ENCODE measurements at places on chromosomes 5 and 9.

DNA sequence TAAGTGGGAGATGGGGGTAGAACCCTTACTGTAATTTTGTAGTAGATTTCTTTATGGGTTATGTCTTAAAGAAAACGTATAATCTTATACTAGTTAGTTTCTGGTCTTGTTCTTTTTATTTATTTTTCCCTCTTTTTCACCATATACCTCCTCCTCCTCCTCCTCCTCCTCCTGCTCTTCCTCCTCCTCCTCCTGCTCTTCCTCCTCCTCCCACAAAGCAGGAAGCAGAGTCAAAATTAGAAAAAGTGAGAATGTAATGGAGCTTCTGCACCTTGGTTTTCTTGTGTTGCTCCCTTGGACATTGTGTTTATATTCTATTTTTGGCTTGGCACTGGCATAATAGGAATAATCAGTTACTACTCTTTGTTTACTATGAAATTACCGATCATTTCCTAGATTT lies 4.5 kb downstream of the MACIR start:
- DNase-seq: no peak

GRCh38 chr9:126428534-126429175 lies 102.0 kb downstream of the MVB12B start:
- no peak for DNase-seq

DNA sequence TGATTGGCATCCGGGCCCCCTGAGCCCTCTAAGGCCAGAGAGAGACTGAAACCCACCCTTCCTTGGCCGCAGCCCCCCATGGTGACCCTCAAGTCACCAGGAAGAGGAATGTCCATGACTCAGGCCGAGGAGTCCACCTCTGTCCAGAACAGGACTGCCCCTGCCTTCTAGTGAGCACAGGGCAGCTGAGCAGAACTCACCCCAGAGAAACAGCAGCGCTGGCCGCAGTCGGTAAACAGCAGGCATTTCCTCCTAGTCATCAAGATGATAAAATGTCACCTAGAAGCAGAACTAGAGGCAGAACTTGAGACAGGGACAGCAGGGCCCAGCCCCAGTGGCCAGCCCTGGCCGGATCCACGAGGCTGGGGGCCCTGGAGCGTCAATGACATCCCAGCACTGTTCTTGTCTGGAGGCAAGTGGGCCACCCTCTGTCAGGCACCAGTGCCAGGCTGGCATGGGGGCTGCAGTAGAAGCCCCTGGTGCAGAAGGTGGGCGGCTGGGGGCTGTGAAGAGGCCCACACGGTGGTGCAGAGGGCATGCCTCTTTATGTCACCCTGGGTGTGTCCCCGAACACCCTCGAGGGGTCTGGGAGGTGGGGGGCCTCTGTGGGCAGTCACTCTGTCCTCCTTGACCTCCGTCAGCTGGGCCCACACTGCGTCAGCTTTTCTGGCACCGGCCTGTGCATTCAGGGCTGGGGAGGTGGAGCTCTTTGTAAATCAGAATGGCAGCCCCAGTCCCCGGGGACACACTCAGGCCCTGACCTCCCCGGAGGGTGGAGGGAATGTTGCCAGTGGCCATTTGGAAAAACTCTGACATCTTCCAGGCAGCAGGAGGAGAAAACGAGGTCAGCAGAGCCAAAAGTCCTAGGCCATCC lies 83.0 kb downstream of the NTNG2 start:
- DNase-seq: peak; percentile 60

GRCh38 chr5:145540375-145540774 lies 294.8 kb downstream of the PRELID2 start:
- no peak for DNase-seq

DNA sequence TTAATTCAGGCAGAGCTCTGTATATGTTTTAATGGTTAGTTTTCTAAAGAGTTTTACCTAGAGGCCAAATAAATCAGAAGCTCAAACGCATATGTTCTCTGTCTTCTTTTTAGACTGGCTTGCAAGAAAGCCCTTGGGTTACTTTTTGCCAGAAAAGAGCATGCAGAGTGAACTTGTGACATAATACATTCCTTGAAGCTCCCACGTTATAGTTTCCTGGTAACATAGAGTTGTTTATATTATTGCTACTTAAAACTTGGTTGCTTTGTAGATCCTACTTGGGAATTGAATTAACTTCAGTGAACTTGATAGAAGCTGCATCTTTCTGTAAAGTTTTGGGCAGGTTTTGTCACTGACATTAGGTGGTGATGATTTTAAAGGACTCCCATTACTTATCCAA lies 102.9 kb downstream of the C9orf152 start:
- no peak for DNase-seq

DNA sequence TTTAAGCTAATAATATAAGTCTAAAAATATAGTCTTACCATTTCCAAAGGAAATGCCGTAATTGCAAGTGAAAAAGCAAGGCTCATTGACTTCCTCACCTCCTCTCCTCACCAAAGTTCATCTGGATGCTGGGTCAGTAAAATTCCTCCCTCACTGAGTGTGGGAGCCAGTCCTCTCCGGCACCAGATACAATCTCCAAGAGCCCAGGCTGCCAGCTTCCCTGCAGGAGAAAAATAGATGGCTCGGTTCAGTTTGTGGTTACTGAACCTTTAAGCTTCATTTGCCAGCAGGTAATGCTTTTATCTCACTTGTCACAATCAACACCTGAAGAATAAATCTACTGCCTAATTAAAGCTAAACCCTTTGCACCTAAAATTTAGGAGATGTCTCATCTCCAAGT lies 115.3 kb upstream of the VLDLR start:
- DNase-seq: no peak

DNA sequence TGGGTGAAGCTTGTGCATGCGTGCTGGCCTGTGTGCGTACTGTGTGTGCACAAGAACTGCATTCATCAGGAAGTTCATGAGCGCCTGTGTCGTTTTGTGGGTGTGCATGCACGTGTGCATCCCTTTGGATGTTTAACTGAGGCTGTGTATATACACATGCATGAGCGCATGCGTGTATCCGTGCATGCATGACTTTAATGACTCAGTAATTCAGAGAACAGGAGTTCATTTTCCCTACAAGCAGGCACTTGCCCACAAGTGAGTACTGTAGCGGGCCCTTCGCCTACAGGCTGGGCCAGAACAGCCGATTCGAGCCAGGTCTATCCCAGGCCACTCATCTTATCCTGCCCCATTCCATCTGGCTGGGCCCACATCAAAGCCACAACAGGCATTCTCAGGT lies 29.8 kb downstream of the CORO2A start:
- DNase-seq: no peak

DNA sequence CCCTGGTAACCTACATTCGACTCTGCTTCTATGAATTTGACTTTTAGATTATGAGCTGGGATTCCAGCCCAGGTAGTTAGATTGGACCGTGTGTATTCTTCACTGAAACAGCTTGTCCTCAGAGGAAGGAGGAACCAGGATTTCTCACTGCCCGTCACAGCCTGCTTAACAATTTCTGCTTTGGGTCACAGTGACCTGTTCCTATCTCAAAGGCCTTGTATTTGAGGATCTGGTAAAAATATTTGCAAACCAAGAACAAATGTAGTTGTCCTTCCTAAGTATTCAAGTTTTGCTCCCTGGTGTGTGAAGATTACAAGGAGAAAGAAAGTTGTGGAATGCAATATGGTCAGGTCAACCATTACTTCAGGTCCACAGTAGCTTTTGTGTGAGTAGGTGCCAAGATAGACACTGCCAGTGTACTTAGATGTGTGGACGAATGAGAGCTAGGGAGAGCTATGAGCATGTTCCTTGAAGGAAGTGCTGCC lies 55.1 kb downstream of the KIF4B start:
- no peak for DNase-seq

DNA sequence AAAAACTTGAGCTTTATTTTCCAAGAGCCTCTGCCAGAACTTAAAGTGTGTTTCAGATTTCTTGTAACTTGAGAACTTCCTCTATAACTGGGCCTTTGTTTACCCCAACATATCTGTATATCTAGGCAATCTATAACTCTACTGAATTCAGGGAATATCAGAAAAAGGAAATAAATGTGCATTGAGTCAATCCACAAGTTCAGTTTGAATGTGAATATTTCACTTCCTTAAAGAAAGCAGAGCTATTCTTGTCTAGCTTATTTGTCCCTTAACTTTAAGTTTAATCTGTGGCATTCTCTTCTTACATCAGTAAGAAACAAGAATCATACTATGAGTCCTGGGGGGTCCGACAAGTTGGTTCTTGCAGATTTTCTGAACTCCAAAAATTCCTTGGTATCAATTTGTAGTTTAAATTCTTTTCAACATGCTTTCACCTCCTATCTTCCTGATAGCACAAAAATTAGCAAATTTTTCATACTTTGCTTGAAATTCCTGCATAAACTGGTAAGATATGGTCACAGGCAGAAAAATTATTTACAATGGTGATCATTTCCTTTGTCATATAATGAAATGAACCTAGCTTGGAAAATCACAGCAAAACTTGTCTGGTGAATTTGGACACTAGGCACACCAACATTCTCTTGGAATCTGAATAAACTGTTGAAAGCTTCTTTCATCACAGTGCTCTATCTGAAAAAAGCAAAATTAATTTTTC lies 19.8 kb upstream of the ITGA1 start:
- DNase-seq: no peak

GRCh38 chr9:98995971-98996504 lies 52.3 kb downstream of the COL15A1 start:
- DNase-seq: no peak

GRCh38 chr9:11931751-11932150 lies 761.4 kb upstream of the TYRP1 start:
- no peak for DNase-seq

DNA sequence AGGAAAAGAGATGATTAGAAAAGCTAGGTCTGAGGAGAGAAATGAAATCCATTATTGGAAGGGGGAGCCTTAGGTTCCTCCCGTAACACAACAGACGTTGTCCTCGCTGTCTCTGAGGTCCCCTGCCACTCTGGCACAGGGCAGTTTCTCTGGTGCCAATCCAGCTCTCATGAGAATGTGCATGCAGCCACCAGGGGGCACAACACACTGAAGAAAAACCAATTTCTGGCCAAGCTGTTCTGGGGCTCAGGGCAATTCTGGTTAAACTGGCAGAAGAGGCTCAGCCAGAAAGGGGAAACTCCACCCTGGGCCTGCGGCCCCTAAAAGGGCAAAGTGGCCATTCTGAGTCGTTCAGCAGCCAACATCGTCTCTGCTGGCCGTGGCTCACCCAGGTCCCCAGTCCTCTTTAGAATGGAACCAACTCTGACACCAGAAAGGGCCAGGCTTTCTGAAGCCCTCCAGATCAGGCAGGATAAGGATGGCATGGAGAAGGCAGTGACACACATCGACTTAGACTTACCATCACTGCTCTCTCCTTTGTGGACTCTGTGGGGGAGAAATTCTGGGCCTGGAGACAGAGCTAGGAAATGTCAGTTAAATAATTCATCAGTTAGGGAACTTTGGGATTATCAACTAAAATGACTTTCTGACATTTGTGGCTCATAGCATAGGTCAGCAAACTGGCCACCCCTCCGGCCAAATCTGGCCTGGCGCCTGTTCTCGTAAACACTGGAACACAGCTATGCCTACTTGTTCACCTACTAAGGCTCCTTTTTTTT lies 58.5 kb upstream of the GOLPH3 start:
- peak; percentile 40 for DNase-seq

DNA sequence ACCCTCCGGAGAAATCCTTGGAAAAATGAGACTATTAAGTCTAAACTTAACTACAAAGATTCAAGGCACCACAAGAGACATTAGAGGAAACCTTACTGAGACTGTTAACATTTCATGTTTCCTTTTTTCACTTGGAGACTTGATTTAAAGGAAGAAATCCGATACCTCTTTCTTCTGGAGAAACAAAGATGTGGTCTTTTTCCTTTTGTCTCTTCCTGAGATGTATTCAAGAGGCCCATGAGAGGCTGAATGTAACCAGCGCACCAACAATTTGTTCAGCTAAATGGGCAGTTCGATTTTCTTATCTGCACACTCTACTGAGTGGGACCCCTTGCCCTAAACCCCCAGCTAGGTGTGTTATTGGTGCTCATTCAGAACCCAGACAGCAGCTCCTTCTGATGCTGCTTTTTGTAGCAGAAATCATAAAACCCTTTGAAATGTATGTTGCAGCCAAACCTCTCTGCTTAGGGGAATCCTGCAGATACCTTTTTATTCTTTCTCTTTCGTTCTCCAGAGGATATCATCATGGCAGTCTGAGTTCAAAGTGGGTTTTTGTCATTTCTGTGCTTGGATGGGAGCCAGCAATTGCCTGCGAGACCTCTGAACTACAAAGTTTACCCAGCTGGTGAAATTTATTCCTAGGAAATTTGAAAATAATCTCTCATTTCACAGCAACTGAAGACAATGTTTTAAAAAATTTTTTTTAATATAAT lies 41.9 kb upstream of the ACTBL2 start:
- no peak for DNase-seq

DNA sequence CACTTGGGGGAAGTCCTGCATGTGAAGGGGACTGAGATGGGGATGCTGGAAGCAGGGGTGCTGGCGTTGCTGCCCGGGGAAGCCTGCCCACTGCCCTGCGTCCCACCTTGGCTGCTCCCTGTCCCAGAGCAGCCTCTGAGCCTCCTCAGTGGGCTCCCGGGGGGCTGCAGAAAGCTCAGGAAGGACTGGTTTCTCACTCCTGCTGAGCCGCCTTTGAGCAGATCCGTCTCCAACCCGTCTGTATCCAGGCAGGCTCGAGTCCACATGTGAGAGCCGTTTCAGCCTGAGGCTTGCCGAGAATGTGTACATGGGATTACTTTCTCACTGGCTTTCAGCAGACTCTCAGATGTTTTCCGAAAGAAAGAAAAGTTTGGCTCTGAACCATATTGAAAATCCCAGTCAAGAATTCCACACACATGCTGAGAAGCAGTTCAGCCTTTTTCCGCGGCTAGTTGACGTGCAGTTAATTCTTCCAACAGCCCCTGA lies 95.3 kb upstream of the COL5A1 start:
- peak; percentile 74 for DNase-seq

All from GM04504 (cell line).